ENCODE measurements at places on chromosomes 4 and X.
A peak's percentile ranks its signal among the peaks of the same experiment; 100 is the strongest.

- H3K4me3 ChIP-seq, result no peak overlapping the region
- H3K27ac ChIP-seq, result no peak overlapping the region
Measured at GRCh38 chrX:118675966-118676349, 51.4 kb upstream of the IL13RA1 start.

DNA sequence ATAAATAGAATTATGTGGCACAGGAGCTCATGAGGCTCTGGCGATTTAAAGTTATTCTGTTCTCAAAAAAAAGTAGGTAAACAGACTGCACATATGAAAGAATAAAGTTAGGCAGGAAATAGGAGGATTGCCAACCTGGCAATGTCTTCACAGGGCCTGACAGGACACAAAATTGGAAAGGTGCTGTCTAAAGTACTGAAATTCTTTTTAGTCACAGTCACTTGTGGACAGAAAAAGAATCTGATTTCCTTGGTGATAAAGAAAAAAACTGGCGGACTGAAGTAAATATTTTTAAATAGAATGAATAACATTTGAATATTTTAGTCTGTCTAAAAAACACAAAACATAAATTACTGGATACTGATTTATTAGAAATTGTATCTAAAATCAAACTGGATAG, 124.4 kb downstream of the VEGFC start:
- no peak overlapping the region for H3K4me3 ChIP-seq
- no peaks in the 10 kb centered on the region for H3K27me3 ChIP-seq
- no peak for DNase-seq
- no peaks in the 10 kb centered on the region for H3K4me1 ChIP-seq

DNA sequence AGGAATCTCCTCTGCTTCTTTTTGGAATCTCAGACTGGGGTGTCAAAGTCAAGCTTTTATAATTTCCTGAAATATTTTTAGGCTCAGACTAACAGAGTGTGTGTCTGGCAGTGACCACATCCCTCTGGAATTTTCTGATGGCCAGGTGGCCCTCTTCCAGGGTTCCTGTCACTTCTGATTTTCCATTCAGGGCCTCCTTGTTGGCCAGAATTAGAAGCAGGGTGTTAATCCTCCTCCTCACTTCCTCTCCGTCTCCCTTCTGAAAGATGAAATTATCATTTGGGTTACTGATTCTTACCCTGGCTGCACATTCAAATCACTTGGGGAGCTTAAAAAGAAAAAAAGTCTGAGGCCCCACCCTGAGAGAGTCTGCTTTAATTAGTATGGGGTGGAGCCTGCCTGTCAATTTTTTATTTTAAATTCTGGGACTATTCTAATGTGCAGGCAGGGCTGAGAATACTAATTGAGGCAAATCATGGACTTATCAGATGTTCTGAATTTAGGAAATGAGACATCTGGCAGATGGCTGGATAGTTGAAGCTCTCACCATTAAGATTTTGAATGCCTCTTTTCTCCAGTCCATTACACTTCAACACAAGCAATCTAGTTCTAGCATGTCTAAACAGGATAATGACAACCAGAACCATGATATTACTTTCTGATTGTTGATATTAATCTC, 43.2 kb downstream of the HAND2 start:
- DNase-seq, result peak; percentile 65
- no peaks in the 10 kb centered on the region for H3K36me3 ChIP-seq
- H3K4me3 ChIP-seq, result no peak overlapping the region
- no peaks in the 10 kb centered on the region for H3K27me3 ChIP-seq
- no peak overlapping the region for H3K27ac ChIP-seq

- H3K36me3 ChIP-seq, result no peaks in the 10 kb centered on the region
- H3K4me1 ChIP-seq, result no peaks in the 10 kb centered on the region
- no peak overlapping the region for H3K4me3 ChIP-seq
- no peaks in the 10 kb centered on the region for H3K27me3 ChIP-seq
- no peak for DNase-seq
Measured at GRCh38 chrX:147173594-147173993, 359.1 kb upstream of the CXorf51A start.

- no peak for DNase-seq
- H3K27me3 ChIP-seq, result no peaks in the 10 kb centered on the region
- H3K4me3 ChIP-seq, result peak overlapping the region; percentile 46
- H3K36me3 ChIP-seq, result no peaks in the 10 kb centered on the region
- H3K27ac ChIP-seq, result peak overlapping the region; percentile 98
Measured at GRCh38 chr4:183098019-183098722, 886 bp upstream of the WWC2 start.

GRCh38 chrX:50814701-50815100, 707 bp upstream of the SHROOM4 start:
- H3K4me3 ChIP-seq, result no peak overlapping the region
- no peak for DNase-seq
- H3K36me3 ChIP-seq, result no peaks in the 10 kb centered on the region
- H3K27ac ChIP-seq, result peak overlapping the region; percentile 12
- H3K4me1 ChIP-seq, result no peaks in the 10 kb centered on the region

DNA sequence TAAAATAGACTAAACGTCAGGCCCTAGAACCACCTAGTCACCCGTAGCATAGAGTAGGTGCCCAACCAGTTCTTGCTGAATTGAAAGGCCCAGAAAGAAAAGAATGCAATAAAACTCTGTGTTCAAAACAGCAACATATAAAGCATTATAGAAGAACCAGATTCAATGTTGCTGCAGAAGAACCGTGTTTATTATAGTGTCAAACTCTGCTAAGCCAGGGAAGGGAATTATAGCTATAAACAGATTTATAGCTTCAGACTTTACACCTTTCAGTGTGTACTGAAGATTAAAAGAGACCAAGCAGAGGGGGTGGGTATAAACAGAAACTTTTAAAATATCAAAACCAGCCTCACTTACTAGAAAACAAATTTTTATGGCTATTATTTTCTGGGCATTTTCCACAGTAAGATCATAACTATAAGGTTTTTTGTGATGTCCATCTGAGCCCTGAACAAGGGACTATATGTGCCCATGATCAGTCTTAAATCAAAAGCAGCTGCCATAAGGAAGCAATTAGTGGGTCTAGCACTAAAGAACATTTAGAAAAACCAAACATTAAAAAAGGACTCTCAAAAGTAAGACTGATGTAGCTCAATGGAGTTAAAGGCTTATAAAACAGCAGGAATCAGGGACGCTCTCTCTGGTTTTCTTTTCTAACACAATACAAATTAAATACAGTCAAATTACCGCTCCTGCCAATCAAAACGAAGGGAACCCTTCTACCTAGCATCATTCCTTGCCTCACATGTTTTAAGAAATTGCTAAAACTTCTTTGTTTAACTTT, 219.7 kb upstream of the ETNPPL start:
- H3K36me3 ChIP-seq, result no peaks in the 10 kb centered on the region
- no peak overlapping the region for H3K4me3 ChIP-seq
- DNase-seq, result no peak
- H3K27me3 ChIP-seq, result no peaks in the 10 kb centered on the region

GRCh38 chr4:1467581-1468458, 61.6 kb upstream of the NKX1-1 start:
- H3K4me3 ChIP-seq, result no peak overlapping the region
- no peaks in the 10 kb centered on the region for H3K27me3 ChIP-seq
- no peaks in the 10 kb centered on the region for H3K4me1 ChIP-seq
- DNase-seq, result no peak

GRCh38 chr4:3706565-3707422, 59.4 kb upstream of the ADRA2C start:
- no peak for DNase-seq
- H3K36me3 ChIP-seq, result no peaks in the 10 kb centered on the region
- no peak overlapping the region for H3K27ac ChIP-seq
- no peaks in the 10 kb centered on the region for H3K27me3 ChIP-seq
- H3K4me3 ChIP-seq, result no peak overlapping the region
- no peaks in the 10 kb centered on the region for H3K4me1 ChIP-seq

GRCh38 chr4:86917212-86918039, 17.4 kb upstream of the AFF1 start:
- H3K27me3 ChIP-seq, result no peaks in the 10 kb centered on the region
- no peak for DNase-seq
- no peak overlapping the region for H3K4me3 ChIP-seq
- no peaks in the 10 kb centered on the region for H3K36me3 ChIP-seq
- H3K4me1 ChIP-seq, result no peaks in the 10 kb centered on the region

DNA sequence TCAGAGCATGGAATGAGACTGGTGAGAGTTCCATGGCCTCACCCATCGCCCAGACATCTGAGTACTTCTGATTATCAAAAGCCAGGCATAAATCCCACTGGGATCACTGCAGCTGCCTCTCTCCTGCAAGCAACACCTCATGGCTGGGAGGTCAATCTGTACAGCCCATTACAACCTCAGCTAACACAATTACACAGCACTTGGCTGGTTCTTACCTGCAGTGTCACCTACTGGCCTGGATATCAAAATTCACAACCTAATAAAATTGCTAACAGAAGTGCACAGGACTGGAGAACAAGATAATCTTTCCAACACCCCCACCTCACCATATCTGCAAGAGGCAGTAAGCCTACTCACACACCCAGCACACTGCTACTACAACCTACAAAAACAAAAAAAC, 341.7 kb upstream of the NDST3 start:
- no peak overlapping the region for H3K4me3 ChIP-seq
- H3K36me3 ChIP-seq, result no peaks in the 10 kb centered on the region
- H3K4me1 ChIP-seq, result no peaks in the 10 kb centered on the region
- no peak overlapping the region for H3K27ac ChIP-seq
- no peaks in the 10 kb centered on the region for H3K27me3 ChIP-seq
